ENCODE measurements at places on chromosomes 4 and X.

DNA sequence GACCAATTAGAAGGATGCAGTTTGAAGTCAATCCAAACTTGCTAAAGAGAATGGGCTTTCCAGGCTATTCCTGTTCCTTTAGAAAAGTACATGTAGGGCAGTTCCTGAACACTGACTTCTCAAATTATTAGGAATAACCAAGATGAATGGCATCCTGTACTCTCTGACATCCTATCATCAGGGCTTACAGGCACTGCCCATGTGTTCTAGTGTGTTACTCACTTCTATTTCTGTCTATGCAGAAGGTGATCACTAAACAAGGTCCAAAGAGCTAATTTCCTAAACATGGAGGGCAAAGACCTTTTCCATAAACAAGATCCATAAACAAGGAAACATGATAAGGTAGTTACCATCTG lies 53.6 kb downstream of the AWAT2 start:
- no peak for DNase-seq

DNA sequence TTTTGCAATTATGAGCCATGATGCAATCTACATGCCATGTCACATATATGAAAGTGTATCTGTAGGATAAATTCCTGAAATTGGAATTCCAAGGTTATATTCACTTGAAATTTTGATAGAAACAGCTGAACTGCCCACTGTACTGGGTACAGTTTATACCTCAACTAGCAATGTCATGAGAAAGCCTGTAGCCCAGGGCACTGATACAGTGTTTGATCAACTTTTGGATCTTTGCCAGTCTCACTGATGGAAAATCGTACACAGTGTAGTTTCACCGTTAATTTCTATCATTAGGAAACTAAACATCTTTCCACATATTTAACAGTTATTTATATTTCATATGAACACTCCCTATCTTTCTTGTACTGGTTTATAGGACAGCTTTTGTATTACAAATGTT lies 34.2 kb downstream of the TAPT1 start:
- DNase-seq, result no peak

DNA sequence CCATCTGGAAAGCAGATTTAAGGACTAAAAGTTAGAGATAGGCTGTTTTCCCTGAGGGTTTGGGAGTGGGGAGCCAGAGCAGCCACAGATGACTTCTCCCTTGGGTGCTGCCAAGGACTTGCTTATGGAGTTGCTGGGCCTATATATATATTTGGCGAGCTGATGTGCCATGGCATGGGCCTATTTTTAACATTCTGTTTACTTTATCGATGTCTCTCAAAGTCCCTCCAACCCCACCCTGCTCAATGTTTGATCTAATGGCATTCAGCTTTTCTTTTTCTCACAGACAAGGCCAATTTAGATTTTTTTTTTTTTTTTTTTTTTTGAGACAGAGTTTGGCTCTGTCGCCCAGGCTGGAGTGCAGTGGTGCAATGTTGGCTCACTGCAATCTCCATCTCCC lies 6.1 kb upstream of the CUL4B start:
- no peak for DNase-seq

- no peak for DNase-seq
These were observed 125.5 kb downstream of the ATG4A start for GRCh38 chrX:108216919-108217571.

- DNase-seq, result no peak
These were observed 580.3 kb downstream of the FSTL5 start for GRCh38 chr4:161583549-161583948.
